ENCODE measurements at places on chromosomes 5 and 9. TPM values are rescaled to one million over a fixed set of nuclear protein-coding genes. Genes with fewer than 3 reads are reported as not detected.

DNA sequence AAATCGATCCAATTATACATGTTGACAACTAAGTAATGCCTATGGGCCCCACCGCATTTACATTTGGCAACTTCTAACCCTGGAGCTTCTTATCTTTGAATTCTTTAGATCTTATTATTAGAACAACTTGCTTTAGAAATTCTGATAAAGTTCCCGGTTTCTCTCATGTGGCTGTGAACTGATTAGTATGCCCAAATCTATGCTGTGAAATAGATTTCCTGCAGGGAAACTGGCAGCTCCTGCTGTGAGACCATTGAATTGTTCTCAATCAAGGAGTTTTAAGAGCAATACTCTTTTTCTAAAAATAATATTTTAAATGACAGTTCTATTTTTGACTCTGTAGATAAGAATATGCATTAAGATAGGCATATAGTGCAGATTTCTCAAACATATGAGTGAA lies 177.5 kb downstream of the GABRB2 start:
- no peak for DNase-seq

DNA sequence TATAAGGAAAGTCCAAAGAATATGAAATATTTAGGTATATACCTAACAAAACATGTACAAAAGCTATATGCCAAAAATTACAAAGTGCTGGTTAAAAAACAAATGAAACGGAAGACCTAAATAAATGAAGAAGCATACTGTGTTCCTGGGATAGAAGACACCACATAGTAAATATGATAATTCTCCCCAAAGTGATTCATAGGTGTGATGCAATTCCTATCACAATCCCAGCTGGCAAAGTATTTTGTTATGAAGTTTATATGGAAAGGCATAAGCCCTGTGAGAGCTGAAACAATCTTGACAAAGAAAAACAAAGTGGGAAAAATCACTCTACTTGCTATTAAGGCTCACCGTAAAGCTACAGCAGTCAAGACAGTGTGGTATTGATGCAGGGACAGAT lies 2.6 kb upstream of the SMIM23 start:
- no peak for DNase-seq

DNA sequence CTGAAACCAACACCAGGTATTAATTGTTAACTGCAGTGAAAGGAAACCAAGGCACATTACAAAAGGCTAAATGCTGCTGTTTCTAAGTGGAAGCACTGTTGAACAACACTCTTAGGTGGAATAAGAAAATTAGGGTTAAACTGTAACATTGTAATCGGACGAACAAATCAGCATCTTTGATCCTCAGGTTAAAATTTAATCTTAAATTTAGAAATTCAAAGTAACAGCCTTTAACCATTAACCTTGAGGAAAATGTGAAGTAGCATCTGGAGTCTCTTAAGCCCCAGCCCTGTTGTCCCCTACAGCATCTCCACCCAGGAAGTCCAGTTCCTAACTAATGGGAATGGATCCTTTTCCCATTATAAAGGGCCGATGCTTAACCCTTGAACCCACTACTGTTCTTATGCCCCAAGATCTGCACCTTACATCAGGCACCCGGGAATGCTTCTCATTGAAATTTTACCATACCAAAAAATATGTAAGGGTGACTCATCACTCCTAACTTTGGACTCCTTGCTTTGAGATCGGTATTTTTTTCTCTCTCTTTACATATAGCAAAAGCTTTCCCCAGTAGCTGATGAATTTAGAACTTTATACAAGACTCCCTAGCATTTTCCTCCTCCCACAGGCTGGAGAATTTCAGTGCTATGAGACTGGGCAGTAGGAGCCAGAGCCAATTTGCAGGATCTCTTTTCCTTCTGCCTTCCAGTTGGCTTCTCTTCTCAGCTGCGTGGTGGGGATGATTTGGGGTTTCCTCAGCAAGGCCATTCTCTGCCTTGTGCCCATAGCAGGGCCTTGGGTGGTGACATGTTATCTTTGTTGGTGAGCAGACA lies 32.0 kb upstream of the ITGA2 start:
- DNase-seq, result no peak

Gene ENDOG
- 21.1 TPM for total RNA-seq

Gene CHMP5
- total RNA-seq, result 92.8 TPM

Measured in occipital lobe (tissue), 3 donors.